ENCODE measurements at places on chromosomes 3 and 15.

GRCh38 chr3:155741101-155741500, 3.8 kb downstream of the PLCH1 start:
- no peak for DNase-seq

DNA sequence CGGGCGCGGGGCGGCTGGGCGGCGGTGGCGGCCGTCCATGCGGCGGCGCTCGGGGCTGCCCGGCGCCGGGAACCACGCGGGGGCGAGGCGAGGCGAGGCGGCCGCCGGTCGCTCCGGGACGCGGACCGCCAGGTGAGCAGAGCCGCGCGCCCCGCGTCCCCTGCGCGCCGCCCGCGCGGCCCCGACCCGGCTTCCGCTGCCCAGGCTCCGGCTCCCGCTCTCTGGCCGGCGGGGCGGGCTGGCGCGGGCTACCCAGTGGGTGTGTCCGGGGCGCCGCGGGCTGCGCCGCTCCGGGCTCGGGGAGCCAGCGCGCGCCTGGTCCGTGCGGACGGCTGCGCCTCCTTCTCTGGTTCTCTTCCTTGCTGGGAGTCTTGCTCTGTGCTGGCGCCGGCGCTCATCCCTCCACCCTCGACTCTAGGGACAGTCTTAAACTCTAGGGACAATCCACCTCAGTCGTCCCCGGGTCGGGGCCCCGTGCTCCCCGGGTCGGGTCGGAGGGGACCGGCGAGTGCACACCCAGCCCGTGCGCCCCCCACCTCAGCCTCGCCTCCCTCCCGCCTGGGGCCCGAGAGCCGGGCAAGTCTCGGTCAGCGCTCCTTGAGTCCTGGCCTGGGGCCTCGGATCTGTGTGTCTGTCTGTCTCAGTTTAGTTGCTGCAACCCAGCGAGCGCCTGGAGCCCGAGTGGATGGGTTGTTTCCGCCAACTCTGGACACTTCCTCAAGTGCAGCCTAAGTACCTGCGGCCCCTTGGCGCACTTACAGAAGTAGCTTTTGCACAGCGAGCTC, 488 bp downstream of the THSD4 start:
- DNase-seq, result peak; percentile 49

DNA sequence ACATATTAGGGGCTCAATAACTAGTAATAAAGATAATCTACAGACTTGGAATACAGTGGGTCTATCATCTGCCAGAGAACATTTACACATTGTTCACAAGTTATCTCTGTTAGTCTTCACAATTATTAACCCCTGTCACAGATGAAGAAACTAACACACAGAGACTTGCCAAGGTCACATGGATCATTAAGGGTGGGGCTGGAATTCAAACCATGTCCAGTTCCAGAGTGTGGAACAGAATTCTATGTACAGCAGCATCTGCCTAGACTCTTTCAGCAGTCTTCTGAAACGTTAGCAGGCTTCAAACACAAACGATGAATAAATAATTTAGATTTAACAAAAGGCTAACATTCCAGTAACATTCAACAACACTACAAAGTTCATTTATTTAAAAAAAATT, 673.9 kb upstream of the NR2F2 start:
- no peak for DNase-seq

DNA sequence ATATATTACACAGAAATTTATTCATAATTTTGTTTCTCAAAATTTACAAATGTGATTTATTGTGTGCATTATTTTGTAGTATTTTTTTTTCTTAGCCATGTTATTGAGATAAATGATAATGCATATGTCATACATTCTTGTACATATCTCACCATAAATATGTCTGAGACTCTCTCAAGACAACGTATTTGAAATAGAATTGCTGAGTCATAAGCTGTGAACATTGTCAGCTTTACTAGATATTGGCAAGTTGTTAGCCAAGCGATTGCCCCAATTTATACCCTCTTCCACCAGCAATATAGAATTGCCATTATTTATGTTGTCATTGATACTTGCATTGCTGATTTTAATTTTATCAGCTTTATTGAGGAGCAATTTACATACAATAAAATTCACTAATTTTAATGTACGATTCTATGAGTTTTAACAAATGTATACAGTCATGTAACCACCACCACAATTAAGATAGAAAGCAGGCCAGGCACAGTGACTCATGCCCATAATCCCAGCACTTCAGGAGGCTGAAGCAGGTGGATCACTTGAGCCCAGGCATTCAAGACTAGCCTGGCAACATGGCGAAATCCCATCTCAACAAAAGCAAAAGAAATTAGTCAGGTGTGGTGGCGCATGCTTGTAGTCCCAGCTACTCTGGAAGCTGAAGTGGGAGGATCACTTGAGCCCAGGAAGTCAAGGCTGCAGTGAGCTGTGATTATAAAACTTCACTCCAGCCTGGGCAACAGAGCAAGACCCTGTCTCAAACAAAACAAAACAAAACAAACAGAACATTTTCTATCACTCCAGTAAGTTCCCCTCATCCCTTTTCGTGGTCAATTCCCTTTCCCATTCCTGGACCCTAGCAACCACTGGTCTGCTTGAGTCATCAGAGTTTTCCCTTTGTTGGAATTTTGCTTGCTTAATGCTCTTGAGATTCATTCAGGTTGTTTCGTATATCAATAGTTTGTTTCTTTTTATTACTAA, 373.1 kb downstream of the MFSD1 start:
- DNase-seq, result peak; percentile 2

GRCh38 chr15:82832601-82833361, 23.4 kb downstream of the WHAMM start:
- no peak for DNase-seq

GRCh38 chr3:13379201-13379830, 40.8 kb downstream of the NUP210 start:
- DNase-seq, result no peak

DNA sequence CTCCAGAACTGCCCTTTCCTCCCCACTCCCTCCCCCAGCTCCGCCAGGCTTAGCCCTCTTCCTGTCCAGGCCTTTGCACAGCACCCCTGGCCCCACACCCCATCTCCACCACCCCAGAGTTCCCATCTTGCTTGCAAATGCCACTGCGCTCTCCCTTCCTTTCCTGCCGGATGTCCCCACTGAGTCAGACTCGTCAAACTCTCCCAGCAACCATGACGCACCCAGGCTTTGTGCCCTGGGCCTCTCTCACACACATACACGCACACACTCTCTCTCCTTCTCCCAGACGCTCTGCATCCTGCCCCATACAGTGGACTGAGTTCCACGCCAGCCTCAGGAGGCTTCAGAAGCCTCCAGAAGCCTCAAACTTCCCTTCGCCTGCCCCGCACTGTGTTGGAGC, 2.8 kb upstream of the CCDC9B start:
- no peak for DNase-seq

GRCh38 chr15:44023176-44023575, 171.9 kb downstream of the FRMD5 start:
- no peak for DNase-seq

DNA sequence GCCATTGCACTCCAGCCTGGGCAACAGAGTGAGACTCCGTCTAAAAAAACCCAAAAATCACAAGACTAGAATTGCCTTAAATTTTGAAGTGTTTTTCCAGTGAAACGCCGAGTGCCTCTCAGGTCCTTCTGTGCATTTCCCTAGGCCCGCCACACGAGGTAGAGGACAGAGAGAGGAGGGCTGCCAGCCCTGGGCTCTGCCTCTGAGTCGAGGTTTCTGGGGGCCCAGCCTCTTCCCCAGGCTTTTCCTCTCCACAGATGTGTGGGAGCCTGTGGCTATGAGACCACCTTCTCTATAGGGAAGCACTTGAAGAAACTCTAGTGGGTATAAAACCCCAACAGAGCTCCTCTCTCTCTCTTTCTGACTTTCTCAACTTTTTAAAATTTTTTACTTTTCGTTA, 10.9 kb upstream of the EHD4 start:
- no peak for DNase-seq

DNA sequence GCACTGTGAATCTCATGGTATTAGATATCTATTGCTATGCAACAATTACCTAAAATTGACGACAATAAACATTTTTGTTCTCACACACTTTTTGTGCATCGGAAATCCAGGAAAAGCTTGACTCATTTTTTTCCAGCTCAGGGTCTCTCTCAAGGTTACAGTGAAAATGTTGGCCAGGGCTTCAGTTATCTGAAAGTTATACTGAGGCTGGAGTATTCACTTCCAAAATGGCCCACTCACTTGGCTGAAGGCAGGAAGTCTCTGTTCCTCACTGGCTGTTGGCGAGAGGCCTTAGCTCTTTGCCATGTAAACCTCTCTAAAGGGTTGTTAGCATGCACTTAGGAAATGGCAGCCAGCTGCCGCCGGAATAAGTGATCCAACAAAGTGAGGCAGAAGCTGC, 41.4 kb downstream of the OSTN start:
- no peak for DNase-seq

GRCh38 chr15:70053001-70053715, 44.6 kb downstream of the TLE3 start:
- DNase-seq, result no peak

GRCh38 chr3:140073278-140074045, 138.5 kb downstream of the CLSTN2 start:
- DNase-seq, result no peak

- DNase-seq, result no peak
Measured at GRCh38 chr15:88788816-88789215, 14.4 kb upstream of the ACAN start.

- no peak for DNase-seq
Measured at GRCh38 chr15:29283381-29283780, 13.8 kb upstream of the NSMCE3 start.

- DNase-seq, result no peak
Measured at GRCh38 chr3:11499144-11499543, 144.6 kb downstream of the VGLL4 start.

DNA sequence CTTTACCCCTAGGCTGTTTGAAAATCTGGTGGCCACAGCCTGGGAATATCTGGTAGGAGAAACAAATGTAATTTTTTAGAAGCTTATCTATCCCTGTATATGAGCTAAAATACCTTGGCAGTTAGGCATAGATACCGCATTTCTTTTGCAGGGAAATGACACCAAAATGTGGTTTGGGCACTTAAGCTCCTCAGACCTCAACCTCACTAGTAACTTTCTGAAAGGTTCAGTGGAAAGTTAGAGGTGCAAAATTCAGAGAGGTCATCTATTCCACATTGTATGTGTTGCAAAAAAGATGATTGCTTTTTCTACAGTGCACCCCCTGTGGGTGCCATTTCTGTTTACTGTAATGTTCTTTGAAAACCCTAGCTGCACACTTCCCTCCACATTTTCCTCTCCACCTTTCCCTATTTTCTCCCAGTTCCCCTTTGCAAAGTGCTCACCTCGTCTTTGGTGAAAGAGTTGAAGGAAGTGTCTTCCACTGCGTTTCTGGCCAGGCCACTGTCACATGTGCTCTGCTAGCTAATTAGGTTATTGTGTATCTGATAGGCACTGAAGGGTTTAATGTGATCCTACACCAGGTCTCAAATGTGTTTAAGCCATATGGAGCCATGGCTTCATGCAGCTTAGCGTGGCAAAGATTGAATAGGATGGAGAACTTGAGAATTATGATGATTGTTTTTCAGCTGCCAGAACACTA, 1.3 kb downstream of the SACM1L start:
- DNase-seq, result no peak

GRCh38 chr3:62601238-62602070, 228.1 kb upstream of the FEZF2 start:
- no peak for DNase-seq

DNA sequence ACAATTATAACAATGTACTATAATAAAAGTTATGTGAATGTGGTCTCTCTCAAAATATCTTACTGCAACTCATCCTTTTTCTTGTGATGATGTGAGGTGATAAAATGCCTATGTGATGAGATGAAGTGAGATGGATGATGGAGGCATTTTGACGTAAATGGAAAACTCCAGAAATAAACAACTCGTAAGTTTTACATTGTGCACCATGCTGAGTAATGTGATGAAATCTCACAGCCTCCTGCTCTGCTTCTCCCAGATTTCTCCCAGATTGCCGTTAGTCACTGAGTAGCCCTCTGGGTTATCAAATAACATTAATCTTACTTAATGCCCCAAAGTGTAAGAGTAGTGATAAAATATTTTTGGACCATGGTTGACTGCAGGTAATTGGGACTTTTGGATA, 64.8 kb upstream of the SLCO2A1 start:
- no peak for DNase-seq
